ENCODE measurements at places on chromosomes 7 and 10. TPM values are rescaled to one million over a fixed set of nuclear protein-coding genes. Genes with fewer than 3 reads are reported as not detected.

GRCh38 chr7:130970196-130970595, 236.2 kb upstream of the KLF14 start:
- H3K27ac ChIP-seq = no peak overlapping the region
- peaks cover 6% of the 10 kb centered on the region for H3K4me1 ChIP-seq
- H3K27me3 ChIP-seq = no peaks in the 10 kb centered on the region
- no peaks in the 10 kb centered on the region for H3K36me3 ChIP-seq
- H3K4me3 ChIP-seq = no peak overlapping the region

- H3K27me3 ChIP-seq = no peaks in the 10 kb centered on the region
- no peak overlapping the region for H3K4me3 ChIP-seq
- DNase-seq = no peak
- H3K36me3 ChIP-seq = no peaks in the 10 kb centered on the region
Measured at GRCh38 chr7:47501406-47501805, 80.5 kb downstream of the TNS3 start.

- H3K27ac ChIP-seq = no peak overlapping the region
- H3K36me3 ChIP-seq = no peaks in the 10 kb centered on the region
- H3K4me1 ChIP-seq = no peaks in the 10 kb centered on the region
- H3K4me3 ChIP-seq = no peak overlapping the region
- no peaks in the 10 kb centered on the region for H3K27me3 ChIP-seq
Measured at GRCh38 chr7:120677535-120677934, 180.4 kb downstream of the TSPAN12 start.

- no peak overlapping the region for H3K4me3 ChIP-seq
- no peaks in the 10 kb centered on the region for H3K36me3 ChIP-seq
- H3K4me1 ChIP-seq = no peaks in the 10 kb centered on the region
- no peak overlapping the region for H3K27ac ChIP-seq
Measured at GRCh38 chr7:8724080-8724718, 290.8 kb downstream of the NXPH1 start.

GRCh38 chr7:155776606-155777005, 35.7 kb downstream of the SHH start:
- peak; percentile 32 for DNase-seq
- no peaks in the 10 kb centered on the region for H3K4me1 ChIP-seq
- no peak overlapping the region for H3K27ac ChIP-seq
- H3K36me3 ChIP-seq = peaks cover 91% of the 10 kb centered on the region

TRIM4 gene
- total RNA-seq = 52.1 TPM
